Epithelial cell of proximal tubule (primary cell): ENCODE measurements at places on chromosomes 4 and X. TPM values are rescaled to one million over a fixed set of nuclear protein-coding genes. Genes with fewer than 3 reads are reported as not detected.
A peak's percentile ranks its signal among the peaks of the same experiment; 100 is the strongest.

Gene DMRTC1B
- not detected in 2 replicates for total RNA-seq

Gene GSX2
- total RNA-seq: not detected in 2 replicates

- DNase-seq: no peak
These were observed 1883.4 kb downstream of the STIM2 start for GRCh38 chr4:28744066-28744465.

Gene USP17L12
- total RNA-seq: not detected in 2 replicates

Gene IL2RG
- total RNA-seq: not detected in 2 replicates

Gene ARHGEF6
- total RNA-seq: 0.36 and 0.63 TPM in 2 replicates

GRCh38 chrX:7068939-7069367 is 78.6 kb upstream of the STS start:
- no peak for DNase-seq

Gene HSFX2
- not detected in 2 replicates for total RNA-seq

DNA sequence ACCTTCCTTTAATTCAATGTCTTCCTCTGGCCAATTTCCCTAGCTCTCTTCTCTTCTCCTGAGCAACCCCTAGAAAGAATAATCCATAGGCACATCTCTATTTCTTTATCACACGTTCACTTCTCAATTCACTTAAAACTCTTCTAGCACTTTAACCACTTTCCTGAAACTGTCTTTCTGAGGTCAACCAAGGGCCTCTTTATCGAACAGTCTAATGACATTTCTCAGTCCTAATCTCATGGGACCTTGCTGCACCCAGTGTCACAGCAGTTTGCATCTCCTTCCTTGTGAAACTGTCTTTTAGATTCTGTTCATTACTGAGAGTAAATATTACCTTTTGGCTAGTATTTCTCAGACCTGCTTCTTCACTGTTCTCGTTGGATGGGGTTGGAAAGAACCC is 285.3 kb upstream of the RASGEF1B start:
- no peak for DNase-seq

- DNase-seq: no peak
These were observed 57.0 kb upstream of the PPP2R3B start for GRCh38 chrX:443536-444210.

GRCh38 chr4:109231331-109231730 is 71.1 kb downstream of the COL25A1 start:
- no peak for DNase-seq

Gene SAGE1
- total RNA-seq: not detected in 2 replicates

Gene BMPR1B
- total RNA-seq: 2.0 TPM in 2 replicates

Gene RASGEF1B
- total RNA-seq: 0.87 and 1.0 TPM in 2 replicates

DNA sequence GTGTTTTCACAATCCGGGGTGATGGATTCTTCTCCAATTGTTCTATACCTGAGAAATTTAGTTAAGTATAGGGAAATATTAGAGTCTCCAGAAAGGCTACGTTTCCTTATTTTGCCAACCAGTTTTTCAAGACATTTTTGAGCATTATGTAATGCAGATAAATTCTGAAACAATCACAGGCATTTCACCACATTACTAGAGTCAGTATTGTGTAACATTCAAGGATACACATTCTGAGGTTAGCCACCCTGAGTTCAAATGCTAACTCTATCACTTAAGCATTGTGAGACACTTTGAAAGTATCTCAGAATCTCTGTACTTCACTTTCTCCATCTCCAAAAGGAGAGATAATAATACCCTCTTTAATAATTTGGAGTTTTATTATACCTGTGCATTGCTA is 10.6 kb downstream of the SULT1B1 start:
- DNase-seq: no peak

Gene MAGEB17
- 0.14 TPM in 1 of 2 replicates, not detected in the other for total RNA-seq

DNA sequence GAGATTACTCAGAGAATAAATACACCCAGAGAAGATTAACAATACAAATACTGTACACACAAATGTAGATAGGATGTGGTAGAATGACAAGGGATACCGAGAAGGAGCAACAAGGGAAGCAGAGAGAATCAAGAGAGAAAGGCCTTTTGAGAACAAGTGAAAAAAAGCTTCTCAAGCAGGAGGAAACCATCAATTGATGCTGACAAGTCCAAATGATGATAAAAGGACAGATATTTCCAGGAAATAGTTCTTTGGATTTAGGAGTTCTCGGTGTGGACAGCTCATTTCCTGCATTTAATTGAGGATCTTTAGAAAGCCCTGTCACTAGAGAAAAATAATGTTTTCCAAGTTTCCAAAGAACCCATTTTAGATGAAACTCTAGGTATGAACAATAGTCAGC is 48.1 kb downstream of the NPY5R start:
- no peak for DNase-seq

DNA sequence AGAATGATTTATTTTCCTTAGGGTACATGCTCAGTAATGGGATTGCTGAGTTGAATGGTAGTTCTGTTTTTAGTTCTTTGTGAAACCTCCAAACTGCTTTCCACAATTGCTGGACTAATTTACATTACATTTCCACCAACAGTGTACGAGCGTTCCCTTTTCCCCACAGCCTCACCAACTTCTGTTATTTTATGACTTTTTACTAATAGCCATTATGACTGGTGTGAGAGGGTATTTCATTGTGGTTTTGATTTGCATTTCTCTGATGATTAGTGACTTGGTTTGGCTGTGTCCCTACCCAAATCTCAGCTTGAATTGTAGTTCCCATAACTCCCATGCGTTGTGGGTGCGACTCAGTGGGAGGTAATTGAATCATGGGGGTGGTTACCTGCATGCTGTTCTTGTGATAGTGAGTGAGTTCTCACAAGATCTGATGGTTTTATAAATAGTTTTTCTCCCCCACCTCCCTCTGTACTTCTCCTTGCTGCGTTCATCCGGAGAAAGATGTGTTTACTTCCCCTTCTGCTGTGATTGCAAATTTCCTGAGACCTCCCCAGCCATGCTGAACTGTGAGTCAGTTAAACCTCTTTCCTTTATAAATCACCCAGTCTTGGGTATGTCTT is 95.1 kb downstream of the GBA3 start:
- no peak for DNase-seq

DNA sequence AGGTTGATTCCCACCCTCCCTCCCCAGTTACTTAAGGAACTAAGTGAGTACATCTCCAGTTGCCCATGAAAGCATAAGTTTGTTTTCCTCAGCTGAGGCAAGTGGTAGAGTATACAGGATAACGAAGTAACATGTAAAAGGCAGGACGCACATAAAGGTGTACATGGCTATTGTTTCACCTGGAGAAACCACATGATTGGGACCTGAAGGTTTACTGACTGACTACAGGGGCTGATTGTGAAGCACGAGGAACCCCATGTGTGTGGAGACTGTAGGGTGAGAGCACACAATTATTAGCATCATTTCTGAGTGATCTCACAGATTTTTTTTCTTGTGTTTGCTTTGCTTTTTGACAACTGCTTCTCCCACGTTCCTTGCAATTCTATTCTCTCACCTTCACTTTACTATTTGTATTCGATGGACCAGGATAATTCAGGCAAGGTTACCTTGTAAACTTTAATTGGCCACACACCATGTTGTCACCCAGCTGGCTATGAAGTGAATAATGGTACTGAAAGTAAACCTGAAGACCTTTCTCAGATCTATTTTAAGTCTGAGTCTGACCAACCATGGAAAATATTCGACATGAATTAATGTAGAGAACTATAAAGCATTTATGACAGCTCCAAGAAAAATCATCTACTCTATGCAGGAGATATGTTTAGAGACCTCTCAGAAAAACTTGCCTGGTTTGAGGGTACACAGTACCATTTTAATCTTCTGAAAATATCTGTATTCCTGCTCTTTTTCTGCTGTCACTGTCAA is 102.5 kb upstream of the MYOZ2 start:
- DNase-seq: no peak

DNA sequence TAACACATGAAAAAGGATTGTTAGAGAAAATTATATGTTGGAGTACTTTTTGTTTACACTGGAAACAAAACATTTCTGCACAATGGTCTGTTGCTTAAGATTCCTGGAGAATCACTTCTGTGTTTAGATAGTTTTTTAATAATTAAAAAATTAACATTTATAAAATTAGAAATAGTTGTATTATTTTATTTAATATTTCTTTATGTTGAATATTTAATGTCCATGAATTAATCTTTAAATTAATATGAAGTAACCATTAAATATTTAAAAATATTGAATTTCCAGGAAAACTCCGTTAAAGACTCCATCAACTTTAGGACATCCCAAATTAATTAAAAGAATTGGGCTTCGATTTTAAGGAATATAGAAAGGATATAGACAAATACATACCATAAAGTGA is 797.1 kb upstream of the GALNTL6 start:
- no peak for DNase-seq

Gene RS1
- total RNA-seq: not detected in 2 replicates

Gene SOWAHD
- not detected in 2 replicates for total RNA-seq

DNA sequence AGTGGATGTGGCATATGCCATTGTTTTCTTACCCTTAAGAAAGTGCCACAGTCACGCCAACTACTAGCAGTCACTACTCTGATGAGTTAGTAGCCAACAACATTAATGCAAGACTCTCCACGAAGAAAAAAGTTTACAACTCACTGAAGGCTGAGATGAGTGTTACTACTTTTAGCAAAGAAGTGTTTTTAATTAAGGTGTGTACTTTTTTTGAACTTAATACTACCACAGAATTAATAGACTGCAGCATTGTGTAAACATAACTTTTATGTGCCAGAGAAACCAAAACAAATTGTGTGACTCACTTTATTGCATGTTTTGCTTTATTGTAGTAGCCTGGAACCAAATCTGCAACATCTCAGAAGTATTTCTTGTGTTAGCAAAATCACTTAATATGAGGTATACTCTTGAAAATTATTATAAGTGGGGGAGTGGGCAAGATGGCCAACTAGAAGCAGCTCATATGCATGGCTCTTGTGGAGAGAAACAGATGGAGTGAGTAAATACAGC is 2.2 kb upstream of the UGT2B4 start:
- peak; percentile 13 for DNase-seq

GRCh38 chr4:52052475-52052780 is 1.3 kb downstream of the SPATA18 start:
- DNase-seq: no peak
